Activated naive CD8-positive, alpha-beta T cell treated with anti-CD3 and anti-CD28 coated beads for 36 hours (primary cell): ENCODE measurements at places on chromosomes 1 and 21. TPM values are rescaled to one million over a fixed set of nuclear protein-coding genes. Genes with fewer than 3 reads are reported as not detected.

DNA sequence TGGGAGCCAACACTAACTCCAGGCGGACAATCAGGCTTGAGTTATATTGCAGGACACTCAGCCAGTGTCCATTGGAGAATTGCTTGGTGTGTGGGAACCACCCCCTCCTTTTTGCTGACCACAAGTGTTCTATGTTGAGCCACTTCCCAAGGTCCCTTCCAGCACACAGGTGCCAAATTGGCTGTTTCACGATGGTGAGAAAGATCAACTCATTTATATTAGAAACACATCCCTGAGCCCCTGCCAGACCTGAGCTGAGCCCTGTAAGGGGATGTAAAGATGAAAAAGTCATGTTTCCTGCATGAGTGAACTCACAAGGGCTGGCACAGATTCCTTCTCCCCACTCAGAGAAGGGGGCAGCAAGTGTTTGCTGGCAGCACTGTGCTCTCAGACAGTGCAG lies 96.5 kb downstream of the KCNN3 start:
- DNase-seq: no peak
- no peaks in the 10 kb centered on the region for H3K36me3 ChIP-seq
- no peak overlapping the region for H3K27ac ChIP-seq
- H3K27me3 ChIP-seq: no peaks in the 10 kb centered on the region
- H3K4me3 ChIP-seq: no peak overlapping the region

FGR gene
- total RNA-seq: 0.35 TPM

DNA sequence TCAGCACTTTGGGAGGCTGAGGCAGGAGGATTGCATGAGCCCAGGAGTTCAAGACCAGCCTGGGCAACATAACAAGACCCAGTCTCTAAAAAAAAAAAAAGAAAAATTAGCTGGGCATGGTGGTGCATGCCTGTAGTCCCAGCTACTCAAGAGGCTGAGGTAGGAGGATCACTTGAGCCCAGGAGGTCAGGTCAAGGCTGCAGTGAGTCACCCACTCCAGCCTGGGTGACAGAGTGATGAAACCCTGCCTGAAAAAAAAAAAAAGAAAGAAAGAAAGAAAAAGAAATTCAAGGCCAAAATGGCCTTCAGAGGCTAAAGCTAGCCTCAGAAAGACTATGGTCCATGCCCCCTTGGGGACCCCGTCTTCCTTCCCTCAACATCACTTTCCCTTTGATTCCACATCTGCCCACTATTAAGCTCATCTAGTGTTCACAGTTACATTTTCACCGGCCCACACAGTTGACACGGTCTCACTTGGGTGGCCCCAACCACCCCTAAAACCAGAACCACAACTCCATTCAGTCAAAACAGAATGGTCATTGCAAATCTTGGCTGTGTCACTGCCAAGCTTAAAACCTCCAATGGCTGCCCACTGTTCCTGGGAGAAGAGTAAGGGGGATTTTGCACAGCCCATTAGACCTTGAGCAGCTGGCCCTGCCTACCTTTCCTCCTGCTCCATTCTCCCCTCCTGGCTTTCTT lies 2.1 kb upstream of the CAPN8 start:
- DNase-seq: no peak
- H3K36me3 ChIP-seq: no peaks in the 10 kb centered on the region
- H3K4me3 ChIP-seq: no peak overlapping the region
- peaks cover 7% of the 10 kb centered on the region for H3K27me3 ChIP-seq
- H3K27ac ChIP-seq: no peak overlapping the region

- no peaks in the 10 kb centered on the region for H3K4me1 ChIP-seq
- DNase-seq: no peak
- no peak overlapping the region for H3K27ac ChIP-seq
- no peaks in the 10 kb centered on the region for H3K36me3 ChIP-seq
- peaks cover 24% of the 10 kb centered on the region for H3K27me3 ChIP-seq
Measured at GRCh38 chr1:205391386-205391785, 30.5 kb downstream of the LEMD1 start.

CDA gene
- total RNA-seq: not detected

DNA sequence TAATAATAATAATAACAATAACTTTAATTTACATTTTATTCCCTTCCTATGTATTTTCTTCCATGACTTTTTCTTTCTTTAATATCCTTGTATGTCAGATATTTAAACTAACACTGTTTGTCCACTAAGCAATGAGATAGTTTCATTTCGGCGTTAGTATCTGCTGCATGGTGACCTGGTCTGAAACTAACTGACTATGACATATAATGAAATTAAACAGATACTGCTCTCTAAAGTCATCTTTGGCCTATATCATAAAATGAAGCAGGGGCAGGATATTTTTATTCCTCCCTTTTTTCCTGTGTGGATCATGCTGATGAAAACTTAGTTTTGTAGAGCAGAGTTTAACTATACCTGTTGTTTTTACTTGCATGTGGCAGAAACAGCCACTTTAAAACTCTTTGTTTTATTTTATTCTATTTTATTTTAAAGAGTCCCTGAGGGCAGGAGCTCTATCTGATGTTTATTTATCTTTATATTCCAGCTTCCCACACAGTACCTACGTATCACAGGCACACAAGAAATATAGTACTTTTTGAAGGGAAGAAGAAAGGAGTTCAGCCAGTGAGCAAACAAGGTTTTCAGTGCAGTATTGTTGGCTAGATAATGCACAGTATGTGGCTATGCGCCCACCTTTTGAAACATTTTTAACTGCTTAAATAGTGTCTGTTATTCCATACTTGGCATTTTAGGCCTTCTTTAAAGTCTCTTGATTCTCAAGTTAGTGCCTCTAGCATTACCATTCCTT lies 165.6 kb downstream of the PHTF1 start:
- peaks cover 15% of the 10 kb centered on the region for H3K36me3 ChIP-seq
- H3K4me1 ChIP-seq: no peaks in the 10 kb centered on the region
- no peak for DNase-seq

C1QA gene
- not detected for total RNA-seq

- H3K27me3 ChIP-seq: peaks cover 34% of the 10 kb centered on the region
- H3K4me1 ChIP-seq: no peaks in the 10 kb centered on the region
- H3K27ac ChIP-seq: no peak overlapping the region
- H3K36me3 ChIP-seq: no peaks in the 10 kb centered on the region
- DNase-seq: no peak
- H3K4me3 ChIP-seq: no peak overlapping the region
Measured at GRCh38 chr21:38261851-38262250, 5.1 kb downstream of the KCNJ15 start.

GRCh38 chr1:53349369-53349835 lies 21.5 kb upstream of the LRP8 start:
- H3K4me3 ChIP-seq: no peak overlapping the region
- H3K27me3 ChIP-seq: no peaks in the 10 kb centered on the region
- H3K4me1 ChIP-seq: no peaks in the 10 kb centered on the region
- H3K27ac ChIP-seq: no peak overlapping the region

GRCh38 chr1:248406721-248407692 lies 4.2 kb downstream of the OR2T1 start:
- no peaks in the 10 kb centered on the region for H3K27me3 ChIP-seq
- H3K27ac ChIP-seq: no peak overlapping the region
- H3K4me1 ChIP-seq: no peaks in the 10 kb centered on the region
- no peak overlapping the region for H3K4me3 ChIP-seq
- DNase-seq: no peak

GRCh38 chr1:9328201-9328600 lies 35.5 kb downstream of the SPSB1 start:
- DNase-seq: no peak
- H3K36me3 ChIP-seq: no peaks in the 10 kb centered on the region
- H3K27ac ChIP-seq: no peak overlapping the region
- no peak overlapping the region for H3K4me3 ChIP-seq

ASCL5 gene
- 0.35 TPM for total RNA-seq

GRCh38 chr1:23194119-23194984 lies 22.9 kb downstream of the HTR1D start:
- DNase-seq: no peak
- no peaks in the 10 kb centered on the region for H3K36me3 ChIP-seq
- no peak overlapping the region for H3K27ac ChIP-seq
- H3K4me1 ChIP-seq: no peaks in the 10 kb centered on the region
- no peak overlapping the region for H3K4me3 ChIP-seq

GRCh38 chr1:7477593-7477992 lies 293.5 kb upstream of the VAMP3 start:
- no peaks in the 10 kb centered on the region for H3K4me1 ChIP-seq
- no peak overlapping the region for H3K4me3 ChIP-seq
- H3K27me3 ChIP-seq: no peaks in the 10 kb centered on the region
- no peaks in the 10 kb centered on the region for H3K36me3 ChIP-seq

PLA2G5 gene
- not detected for total RNA-seq

GRCh38 chr1:247056071-247056470 lies 22.5 kb downstream of the ZNF670 start:
- DNase-seq: no peak
- no peaks in the 10 kb centered on the region for H3K4me1 ChIP-seq
- H3K4me3 ChIP-seq: no peak overlapping the region
- no peaks in the 10 kb centered on the region for H3K27me3 ChIP-seq

DNA sequence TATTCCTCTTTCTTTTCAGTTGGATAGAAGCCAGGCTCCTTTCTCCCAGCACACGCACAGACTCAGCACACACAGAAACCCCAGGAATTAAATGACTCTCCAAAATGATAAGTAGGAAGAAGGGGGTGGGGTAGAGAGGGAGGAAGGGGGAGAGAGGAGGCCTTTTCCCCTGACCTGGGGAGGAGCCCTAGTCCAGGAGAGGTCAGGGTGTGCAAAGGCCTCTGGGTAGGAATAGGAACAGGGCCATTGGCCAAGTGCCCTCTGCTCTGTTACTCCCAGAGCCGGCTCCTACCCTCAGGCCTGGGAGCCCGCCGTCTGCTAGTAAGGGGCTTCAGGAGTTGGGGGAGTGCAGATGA lies 35.6 kb upstream of the PUM1 start:
- H3K36me3 ChIP-seq: no peaks in the 10 kb centered on the region
- H3K27me3 ChIP-seq: no peaks in the 10 kb centered on the region
- no peak for DNase-seq
- no peaks in the 10 kb centered on the region for H3K4me1 ChIP-seq

DNA sequence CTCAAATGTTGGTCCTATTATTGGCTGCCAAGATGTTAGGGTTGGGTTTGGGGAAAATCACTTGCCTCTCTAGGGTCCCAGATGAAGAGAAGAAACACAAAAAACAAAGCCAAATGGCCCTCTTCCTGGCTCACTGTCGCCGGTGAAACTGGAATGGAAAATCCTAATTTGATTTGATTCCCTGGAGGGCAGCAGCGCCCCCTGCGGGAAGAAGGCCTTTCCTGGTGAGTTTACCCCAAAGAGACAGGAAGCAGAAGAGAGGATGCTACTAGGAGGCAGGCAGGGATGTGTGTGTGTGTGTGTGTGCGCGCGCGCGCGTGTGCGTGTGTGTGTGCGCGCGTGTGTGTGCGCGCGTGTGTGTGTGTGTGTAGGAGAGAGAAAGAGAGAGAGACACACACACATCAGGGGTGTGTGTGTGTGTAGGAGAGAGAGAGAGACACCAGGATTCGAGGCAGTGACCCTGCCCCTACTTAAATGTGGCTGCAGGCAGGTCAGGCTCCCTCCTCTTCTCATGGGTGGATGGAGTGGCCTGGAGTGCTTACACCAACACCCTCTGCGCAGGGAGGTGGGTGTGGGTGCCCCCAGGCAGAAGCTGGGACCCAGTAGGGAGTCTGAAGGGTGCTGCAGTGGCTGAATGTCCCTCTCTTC lies 3.1 kb upstream of the SELENON start:
- H3K36me3 ChIP-seq: peaks cover 9% of the 10 kb centered on the region
- peaks cover 44% of the 10 kb centered on the region for H3K4me1 ChIP-seq
- DNase-seq: peak; percentile 80
- H3K27me3 ChIP-seq: no peaks in the 10 kb centered on the region
- peak overlapping the region; percentile 42 for H3K4me3 ChIP-seq

GUCA2A gene
- total RNA-seq: not detected

DNA sequence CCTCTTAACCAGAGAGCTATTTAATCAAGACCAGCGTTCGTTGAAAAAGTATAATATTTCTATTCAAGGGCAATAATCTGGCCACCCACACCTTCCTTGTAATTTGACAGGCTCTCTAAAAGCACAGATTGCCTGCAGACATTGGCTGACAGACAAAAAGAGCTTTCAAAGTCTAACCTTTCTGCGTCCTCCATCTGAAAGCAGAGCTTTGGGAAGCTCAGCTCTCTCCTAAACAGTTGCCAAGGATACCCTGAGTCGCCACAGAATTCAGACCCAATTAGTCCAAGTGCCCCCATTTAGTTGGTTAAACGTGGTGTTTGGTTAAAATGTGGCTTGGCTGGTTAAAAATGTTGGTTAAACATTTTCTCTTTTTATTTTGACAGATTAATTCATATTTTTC lies 33.7 kb upstream of the PLA2G2C start:
- H3K4me3 ChIP-seq: no peak overlapping the region
- DNase-seq: no peak
- peaks cover 31% of the 10 kb centered on the region for H3K27me3 ChIP-seq
- no peaks in the 10 kb centered on the region for H3K4me1 ChIP-seq
- no peak overlapping the region for H3K27ac ChIP-seq

GRCh38 chr1:43992232-43992995 lies 1.0 kb downstream of the CCDC24 start:
- H3K36me3 ChIP-seq: no peaks in the 10 kb centered on the region
- peak overlapping the region; percentile 85 for H3K4me3 ChIP-seq
- H3K27ac ChIP-seq: peak overlapping the region; percentile 68
- H3K4me1 ChIP-seq: peaks cover 13% of the 10 kb centered on the region
- no peak for DNase-seq

DNA sequence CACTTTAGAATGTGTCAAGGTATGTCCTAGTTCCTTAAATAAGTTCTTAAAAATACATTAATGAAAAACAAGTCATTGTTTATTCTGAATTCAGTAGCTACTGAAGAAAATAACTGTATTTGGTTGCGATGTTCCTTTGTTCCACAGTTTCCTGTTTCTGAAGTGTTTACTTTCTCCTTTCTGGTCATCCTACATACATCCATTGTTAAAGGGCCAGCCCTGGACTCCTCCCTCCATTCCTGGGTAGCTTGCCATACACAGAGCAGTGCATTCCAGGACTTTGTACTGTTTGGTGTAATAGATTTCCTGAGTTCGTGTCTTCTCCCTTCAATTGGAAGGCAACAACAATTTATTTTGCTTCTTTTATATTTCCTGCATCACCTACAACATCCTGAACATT lies 845.4 kb upstream of the CXADR start:
- DNase-seq: no peak
- H3K27ac ChIP-seq: no peak overlapping the region
- no peaks in the 10 kb centered on the region for H3K36me3 ChIP-seq
- no peaks in the 10 kb centered on the region for H3K27me3 ChIP-seq
- H3K4me3 ChIP-seq: no peak overlapping the region

CHODL gene
- 0.21 TPM for total RNA-seq

MEGF6 gene
- total RNA-seq: 1.7 TPM

DNA sequence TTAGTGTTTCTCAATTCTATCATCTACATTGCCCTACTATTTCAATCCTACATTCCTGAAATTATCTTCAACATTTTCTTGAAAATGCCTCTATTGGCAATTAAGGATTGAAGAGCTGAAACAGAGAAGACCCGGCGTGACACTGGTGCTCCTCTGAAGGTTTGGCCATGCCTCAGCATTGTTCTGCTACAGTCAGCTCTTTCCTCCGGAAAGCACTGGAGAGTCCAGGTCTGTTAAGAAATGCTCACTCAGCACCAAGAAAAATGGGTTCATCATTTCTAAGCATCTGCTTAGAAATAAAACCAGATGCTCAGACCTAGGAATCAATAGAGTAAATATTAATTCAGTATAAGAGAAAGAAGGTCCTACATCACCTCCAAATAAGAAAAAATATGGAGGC lies 58.8 kb downstream of the WARS2 start:
- H3K27ac ChIP-seq: no peak overlapping the region

B3GALT2 gene
- total RNA-seq: not detected

DIP2A gene
- total RNA-seq: 21.2 TPM

TNFRSF1B gene
- total RNA-seq: 193 TPM

CTXND2 gene
- not detected for total RNA-seq
